CD4-positive, alpha-beta T cell treated with Interleukin-17A for 4 hours (primary cell): ENCODE measurements at places on chromosomes 16 and 17.

GRCh38 chr17:50630524-50631194 lies 4.0 kb upstream of the ABCC3 start:
- peak; percentile 70 for DNase-seq

- DNase-seq = no peak
Measured at GRCh38 chr16:74480150-74481029, 59.1 kb upstream of the CLEC18B start.

DNA sequence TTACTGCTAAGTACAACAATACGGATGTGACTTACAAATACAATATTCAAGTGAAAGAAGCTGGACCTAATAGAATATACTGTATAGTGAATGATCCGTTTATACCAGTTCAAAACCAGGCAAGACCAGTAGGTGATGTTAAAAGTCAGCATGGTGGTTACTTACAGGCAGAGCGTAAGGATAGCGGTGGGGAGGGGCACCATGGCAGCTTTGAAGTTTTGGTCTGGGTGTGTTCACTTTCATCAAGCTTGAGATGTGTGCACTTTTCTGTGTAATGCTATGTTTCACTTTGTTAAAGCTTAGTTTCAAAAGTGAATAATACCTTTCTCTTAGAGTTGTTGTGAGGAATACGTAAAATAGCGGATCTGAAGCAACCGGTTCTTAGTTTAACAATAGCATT lies 16.5 kb upstream of the SLC35G3 start:
- peak; percentile 73 for DNase-seq

GRCh38 chr16:89232107-89232506 lies 14.6 kb downstream of the ZNF778 start:
- DNase-seq = no peak

DNA sequence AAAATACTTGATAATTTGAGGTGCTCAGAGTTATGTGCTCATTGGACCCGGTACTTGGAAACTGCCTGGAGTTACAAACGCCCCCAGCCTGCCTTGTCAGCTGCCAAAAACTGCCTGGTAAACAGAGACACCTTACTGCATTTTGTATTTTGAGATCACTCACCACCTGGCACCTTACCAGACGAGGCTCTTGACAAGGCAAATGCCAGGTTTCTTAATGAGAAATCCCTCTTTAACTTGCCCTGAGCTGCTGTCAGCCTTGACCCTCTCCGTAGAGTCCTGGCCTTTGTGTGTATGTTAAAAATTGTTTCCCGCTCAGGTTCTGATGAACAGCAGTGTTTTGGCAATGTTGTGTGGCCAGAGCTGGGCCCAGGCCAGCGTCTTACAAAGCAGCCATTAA lies 28.8 kb downstream of the SYT17 start:
- DNase-seq = no peak

DNA sequence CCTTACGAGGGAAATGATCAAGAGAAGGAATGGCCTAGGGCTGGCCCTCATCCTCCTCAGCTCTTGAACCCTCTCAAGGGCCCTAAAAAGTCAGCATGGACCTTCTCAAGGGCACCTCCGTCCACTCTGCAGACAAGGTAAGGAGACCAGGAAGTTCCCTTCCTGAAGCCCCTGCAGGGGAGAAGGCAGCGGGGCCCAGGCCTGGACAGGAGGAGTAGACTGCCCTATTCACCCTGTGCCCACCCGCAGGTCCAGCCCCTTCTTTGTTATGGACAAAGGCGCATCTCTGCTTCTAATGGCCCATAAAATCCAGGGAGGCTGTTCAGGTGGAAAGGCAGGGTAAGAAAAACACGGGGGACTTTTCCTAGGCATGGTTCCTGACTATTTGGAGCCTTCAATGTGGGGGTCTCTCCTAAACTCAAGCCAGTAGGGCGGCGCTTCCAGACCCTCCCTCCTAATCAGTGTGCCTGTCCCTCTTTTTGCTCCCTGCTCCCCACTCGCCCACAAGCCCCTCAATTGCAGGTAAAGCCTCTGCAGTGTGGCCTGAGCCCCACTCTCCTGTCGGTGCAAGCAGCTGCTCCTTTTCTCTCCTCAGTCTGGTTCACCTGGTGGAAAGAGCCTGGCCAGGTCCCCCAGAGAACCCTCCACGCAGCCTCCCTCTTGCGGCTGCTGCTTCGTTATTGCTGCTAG lies 28.2 kb downstream of the AXIN2 start:
- no peak for DNase-seq

- no peak for DNase-seq
Measured at GRCh38 chr16:16036359-16036792, 87.0 kb downstream of the ABCC1 start.

DNA sequence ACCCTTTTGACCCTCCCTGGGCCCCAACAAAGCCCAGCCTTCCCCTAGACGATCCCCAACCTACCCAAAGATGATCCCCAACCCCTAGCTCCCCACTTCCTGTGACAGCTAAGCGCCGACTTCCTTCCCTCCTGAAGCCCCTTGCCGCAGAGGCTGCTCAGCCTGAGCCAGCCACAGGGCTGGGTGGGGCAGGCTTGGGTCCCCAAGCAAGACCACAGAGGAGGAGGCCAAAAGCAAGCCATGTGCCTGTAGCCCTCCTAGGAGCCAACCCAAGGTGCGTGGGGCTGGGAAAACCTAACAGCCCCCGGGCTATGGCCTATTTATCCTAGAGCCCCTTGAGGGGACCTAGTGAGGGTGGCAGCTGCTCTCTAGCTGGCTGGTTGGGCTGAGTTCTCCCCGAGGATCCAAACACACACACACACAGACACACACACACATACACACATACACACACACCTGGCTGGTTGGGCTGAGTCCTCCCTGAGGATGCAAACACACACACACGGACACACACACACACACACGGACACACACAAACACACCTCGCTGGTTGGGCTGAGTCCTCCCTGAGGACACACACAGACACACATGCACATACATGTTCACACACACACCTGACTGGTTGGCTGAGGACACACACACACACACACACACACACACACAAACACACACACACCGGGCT lies 4.8 kb downstream of the ARRB2 start:
- DNase-seq = peak; percentile 80

DNA sequence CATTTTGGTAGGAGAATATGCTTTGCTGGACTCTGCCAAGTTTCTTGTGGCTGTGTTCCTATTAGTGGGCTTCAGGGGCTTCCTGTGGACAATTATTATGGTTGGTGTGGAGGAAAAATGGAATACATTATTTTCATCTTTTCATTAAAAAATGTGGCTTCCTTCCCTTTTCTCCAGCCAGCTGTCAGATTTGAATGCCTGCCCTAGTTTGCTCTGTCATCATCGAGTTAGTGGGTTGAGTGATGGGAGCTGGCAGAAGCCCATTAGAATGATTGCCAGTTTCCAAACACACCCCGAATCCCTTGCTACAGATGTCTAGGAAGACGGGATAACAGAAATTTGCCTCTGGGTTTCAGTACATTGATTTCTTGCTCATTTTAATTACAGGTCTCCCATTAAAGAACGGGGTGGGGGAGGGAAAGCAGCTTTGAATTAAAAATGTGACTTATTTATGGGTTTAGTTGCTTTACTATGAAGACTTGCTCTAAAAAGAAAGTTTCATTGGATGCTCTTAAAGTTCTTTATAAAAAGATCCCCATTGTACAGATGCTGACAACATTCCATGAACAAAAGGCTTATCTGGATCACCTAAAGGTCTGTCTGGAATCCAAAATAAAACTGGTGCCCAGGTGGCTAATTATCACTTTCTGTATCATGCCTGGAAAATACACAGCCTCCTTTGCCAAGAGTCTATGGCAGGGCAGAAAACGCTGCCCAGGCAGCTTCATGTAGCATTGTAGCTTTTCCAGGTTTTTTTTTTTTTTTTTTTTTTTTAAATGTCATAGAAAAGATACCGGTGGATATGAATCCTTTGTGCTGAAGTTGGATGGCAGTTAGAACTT lies 103.6 kb downstream of the PRKCA start:
- no peak for DNase-seq

DNA sequence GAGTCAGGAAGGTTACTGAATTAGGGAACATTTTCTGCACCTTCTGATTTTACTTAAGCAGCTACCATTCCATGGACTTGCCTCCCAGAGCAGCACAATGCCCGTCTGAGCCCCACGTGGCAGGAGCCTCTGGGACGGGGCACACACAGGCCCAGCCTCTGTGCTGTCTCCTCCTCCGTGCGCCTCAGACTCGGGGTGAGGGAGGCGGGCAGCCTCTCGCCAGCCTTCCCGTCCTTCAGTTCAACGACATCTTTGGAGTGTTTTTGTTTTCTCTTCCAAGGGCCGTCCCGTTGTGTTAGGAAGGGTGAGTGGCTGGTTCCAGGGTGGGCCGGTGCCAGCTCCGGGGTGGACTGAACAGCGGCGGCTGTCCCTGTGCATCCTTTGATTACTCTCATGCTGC lies 31.8 kb downstream of the NDEL1 start:
- DNase-seq = no peak

DNA sequence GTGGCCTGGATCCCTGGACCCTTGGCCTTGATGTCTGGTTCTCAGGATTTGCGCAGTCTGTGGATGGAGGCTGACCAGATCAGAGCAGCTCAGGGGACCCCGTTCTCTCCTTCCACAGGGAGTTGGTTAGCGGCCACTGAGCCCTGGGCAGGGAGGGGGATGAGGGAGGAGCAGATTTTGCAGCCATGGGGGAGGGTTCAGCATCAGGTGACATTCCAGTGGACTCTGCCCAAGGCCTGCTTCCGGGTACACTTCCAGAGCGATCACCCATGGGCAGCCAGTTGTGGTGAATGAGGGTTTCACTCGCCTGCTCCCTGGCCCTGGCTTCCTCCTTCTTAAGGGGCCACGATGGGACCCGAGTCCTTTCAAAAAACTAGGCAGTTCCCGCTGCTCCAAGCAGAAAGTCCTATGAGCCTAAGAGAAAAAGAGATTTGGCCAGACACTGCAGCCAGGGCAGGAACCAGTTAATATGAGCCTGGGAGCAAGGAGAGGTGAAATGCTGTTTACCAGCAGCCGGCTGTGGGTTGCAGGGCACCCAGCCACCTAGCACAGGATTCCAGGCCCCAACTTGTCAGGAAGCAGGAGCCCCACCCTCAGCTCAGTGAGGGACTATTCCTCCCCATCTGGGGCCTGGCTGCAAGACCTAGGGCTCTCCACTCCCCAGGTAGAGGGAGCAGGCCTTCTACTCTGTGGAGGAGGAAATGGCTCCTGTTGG lies 4.7 kb upstream of the GPRC5C start:
- DNase-seq = no peak

DNA sequence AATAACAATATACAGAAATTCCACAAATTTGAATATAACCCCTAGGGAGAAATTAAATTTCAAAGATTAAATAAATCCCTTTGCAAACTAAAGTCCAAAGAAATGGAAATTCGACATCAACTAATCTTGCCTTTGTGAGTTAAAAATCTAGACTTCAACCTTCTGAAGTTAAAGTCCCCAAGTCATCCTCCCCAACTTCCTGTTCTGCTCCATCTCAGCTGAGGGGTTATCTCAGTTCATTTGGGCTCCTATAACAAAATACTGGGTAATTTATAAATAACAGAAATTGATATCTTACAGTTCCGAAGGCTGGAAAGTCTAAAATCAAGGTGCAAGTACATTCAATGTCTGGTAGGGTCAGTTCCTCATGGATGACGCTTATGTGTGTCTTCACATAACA lies 22.8 kb upstream of the KDM6B start:
- no peak for DNase-seq
